ENCODE measurements at places on chromosomes 1 and 21.
A peak's percentile ranks its signal among the peaks of the same experiment; 100 is the strongest.

DNA sequence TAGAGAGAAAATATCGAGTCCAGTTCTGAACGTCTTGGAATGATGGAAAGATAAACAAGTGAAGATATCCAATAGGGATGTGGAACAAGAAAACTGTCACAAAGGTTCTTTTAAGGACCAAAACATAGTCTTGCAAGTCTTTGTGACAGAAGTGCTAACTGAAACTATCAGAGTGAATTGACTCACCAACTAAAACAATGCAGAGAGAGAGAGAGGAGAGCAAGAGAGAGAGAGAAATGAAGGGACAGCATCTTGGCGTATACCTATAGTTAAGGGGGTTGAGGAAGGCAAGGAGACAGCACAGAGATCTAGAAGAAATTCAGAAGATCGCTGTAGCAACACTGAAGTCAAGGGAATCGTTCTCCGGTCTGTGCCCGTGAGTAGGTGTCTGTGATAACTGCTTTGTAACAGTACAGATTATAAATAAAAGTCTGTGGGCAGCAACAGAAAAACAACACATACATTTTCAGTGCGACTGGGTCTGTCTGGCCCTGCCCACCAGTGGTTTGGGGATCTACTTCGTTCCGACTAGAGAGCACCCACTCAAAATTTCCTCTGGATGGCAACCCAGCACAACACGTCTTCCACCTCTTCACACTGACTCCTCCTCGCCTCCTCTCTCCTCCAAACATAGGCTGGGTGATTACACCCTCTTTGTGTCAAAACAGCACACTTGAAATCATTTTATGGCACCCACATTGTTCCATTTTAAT is 4.8 kb upstream of the COA6 start:
- no peak for DNase-seq

GRCh38 chr21:45290948-45291612 is 3.4 kb upstream of the POFUT2 start:
- no peak for DNase-seq

GRCh38 chr21:34800797-34801518 is 132.2 kb downstream of the CLIC6 start:
- DNase-seq: no peak

DNA sequence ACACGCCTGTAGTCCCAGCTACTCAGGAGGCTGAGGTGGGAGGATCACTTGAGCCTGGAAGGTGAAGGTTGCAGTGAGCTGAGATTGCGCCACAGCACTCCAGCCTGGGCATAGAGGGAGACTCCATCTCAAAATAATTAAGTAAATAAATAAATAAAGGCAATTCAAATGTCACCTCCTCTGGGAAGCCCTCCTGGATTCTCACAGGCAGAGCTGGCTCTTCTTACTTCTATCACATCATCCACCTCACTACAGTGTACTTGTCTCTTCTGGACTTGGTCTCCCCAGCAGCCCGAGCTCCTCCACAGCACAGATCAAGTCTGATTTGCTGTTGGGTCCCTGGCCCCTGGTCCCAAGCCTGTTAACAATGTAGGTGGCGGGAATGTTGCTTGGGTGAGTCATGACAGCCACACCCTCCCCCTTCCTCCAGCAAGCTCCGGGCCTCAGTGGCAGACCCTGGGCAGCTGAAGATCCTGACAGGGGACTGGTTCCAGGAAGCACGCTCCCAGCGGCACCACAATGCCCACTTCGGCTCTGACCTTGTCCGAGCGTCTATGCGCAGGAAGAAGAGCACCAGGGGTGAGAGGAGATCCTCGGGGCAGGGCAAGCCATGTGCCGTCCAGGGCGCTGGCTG is 5.3 kb downstream of the SYTL1 start:
- no peak for DNase-seq

- DNase-seq: no peak
These were observed 99.8 kb upstream of the C1orf21 start for GRCh38 chr1:184287001-184287400.

DNA sequence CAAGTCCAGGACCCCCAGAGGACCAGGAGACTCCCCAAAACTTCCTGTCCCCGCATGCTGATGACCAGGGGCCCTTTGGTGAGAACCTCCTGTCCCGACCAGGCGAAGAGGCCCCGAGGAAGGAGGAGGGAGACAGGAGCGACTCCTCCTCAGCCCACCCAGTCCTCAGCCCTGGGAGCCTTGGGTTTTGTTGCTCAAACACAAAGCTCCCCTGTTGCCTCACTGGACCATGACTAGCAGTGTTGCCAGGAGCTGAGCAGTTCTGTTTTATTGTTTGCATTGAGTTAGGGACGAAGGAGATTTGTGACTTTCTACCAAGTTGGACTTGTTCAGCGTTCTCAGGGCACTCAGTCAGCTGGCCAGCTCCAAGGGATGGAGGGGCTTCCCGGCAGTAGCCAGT is 10.0 kb downstream of the UMODL1 start:
- no peak for DNase-seq

- no peak for DNase-seq
These were observed 40.9 kb downstream of the MRPL37 start for GRCh38 chr1:54240741-54241335.

- no peak for DNase-seq
These were observed 4.3 kb downstream of the AMPD1 start for GRCh38 chr1:114691061-114691460.

- no peak for DNase-seq
These were observed 25.7 kb upstream of the SELENON start for GRCh38 chr1:25774206-25774803.

DNA sequence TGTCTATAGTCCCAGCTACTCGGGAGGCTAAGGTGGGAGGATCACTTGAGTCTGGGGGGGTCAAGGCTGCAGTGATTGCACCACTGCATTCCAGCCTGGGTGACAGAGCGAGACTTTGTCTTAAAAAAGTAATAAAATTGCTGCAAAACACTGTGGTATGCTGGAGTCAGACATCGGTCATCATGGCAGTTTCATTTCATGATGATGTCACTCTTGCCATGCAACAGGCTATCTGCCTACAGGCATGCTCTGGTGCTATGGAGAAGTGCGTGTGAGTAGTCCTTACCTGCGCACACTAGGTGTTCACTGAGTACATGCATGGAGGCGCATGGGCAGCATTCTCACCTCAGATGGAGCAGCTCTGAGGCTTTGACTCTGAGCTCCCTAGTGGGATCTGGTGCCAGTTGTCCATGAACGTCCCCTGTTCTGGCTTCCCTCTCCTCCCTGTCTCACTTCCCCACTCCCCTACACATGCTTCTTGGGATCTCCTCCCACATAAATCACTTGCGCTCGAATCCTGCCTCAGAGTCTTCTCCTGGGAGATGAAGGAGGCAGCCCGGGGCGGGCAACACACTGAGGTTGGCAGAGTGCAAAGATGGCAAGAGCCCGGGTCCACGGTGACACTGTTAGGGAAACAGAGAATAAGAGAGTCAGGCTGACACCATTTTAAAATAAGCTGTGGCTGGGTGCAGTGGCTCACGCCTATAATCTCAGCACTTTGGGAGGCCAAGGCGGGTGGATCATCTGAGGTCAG is 10.4 kb upstream of the CELA3B start:
- no peak for DNase-seq

DNA sequence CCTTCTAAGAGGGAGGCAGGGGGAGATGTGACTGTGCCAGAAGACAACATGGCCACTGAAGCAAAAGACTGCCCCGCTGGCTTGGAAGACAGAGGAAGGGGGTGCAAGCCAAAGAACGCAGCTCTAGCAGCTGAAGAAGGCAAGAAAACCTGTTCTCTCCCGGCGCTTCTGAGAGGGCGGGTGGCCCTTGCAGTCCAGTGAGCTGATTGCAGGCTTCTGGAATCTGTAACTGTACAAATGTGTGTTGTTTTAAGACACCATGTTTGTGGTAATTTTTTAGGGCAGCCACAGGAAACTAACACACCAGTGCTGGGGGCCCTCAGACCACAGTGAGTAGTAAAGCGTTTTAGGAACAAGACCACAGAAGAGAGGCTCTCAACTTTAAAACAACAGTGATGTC is 47.0 kb downstream of the CD46 start:
- DNase-seq: no peak

DNA sequence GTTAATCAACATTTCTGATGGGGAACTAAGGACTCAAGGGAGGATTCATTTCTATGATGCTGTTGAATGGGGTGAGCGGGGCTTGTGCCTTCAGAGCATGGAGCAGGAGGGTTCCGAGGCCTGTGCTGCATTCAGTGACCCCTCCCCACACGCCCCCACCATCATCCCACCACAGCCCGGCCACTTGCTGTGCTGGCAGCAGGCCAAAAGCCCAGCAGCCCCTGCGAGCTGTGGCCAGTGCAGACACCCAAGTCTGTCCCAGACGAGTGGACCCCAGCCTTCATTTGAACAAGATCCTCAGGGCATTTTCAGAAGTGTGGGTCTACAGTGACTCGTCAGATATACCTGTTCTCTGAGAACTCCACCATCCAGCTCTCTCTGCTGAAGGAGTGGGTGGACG is 242.0 kb downstream of the GRIK3 start:
- no peak for DNase-seq

DNA sequence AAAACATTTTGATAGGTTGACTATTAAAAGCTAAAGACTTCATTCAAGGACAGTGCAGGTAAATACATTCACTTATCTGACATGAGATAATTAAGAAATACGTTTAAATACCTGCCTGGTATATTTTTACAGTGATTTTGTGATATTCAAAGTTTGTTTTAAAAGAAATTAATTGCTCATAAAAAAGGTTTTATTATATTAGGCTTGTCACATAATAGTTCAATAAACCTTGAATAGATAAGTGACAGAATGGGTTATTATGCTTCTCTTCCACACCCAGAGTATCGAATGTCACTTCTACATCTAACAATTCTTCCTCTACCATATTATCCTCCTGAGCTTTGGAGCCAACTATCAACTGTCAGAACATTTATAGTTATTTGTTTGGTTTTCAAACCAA is 60.0 kb downstream of the LTN1 start:
- no peak for DNase-seq

DNA sequence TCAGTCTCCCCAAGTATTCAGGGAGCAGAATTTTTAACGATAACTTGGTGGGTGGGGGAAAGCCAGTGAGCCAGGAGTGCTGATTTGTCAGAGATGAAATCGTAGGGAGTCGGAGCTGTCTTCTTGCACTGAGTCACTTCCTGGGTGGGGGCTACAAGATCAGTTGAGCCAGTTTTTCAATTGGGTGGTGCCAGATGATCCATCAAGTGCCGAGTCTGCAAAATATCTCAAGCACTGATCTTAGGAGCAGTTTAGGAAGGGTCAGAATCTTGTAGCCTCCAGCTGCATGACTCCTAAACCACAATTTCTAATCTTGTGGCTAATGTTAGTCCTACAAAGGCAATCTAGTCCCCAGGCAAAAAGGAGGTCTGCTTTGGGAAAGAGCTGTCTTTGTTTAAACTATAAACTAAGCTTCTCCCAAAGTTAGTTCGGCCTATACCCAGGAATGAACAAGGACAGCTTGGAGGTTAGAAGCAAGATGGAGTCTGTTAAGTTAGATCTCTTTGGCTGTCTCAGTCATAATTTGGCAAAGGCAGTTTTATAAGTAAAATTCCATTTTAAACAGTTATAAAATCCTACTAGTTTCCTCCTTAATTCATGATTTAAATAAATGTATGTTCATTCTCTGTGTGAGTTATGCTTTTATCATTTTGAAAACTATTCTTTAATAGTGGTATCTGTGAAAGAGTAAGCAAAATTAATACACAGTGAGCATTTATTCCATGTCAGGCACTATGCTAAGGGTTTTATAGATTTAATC is 51.7 kb downstream of the SLC16A1 start:
- DNase-seq: no peak

DNA sequence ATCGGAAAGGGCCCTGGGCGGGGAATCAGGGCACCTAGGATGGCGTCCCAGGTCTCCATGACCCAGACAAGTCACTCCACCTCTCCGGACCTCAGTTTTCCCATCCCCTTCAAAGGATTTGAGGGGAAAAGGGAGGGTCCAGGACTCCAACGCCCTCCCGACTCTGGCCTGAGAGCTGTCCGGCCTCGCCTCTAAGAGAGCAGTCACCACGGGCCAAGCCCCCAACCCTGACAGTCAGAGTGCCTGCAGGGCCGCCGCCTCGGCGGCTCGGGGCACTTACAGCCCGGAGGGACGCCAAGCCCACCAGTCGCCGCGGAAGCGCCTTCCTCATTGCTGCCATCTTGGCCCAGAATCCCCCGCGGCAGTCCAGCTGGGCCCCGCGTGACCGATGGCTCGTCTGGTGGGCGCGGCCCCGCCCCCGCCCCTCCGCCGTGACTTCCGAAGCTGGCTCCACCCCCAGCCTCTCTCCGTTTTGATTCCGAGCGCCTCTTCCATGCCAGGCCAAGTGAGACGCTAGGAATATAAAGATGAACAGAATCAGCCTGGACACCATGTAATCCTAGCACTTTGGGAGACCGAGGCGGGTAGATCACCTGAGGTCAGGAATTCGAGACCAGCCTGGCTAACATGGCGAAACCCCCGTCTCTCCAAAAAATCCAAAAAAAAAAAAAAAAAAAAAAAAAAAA is at the start of gene HMGCL:
HMGCL (minus strand) TSS at position 354 of the 686 bp plus-strand sequence; CDS start at position 340, 14 bp downstream.
- DNase-seq: peak; percentile 80

GRCh38 chr1:192787914-192788585 is 20.8 kb upstream of the RGS2 start:
- DNase-seq: no peak

GRCh38 chr1:154943649-154944400 is 7.3 kb upstream of the PMVK start:
- no peak for DNase-seq

DNA sequence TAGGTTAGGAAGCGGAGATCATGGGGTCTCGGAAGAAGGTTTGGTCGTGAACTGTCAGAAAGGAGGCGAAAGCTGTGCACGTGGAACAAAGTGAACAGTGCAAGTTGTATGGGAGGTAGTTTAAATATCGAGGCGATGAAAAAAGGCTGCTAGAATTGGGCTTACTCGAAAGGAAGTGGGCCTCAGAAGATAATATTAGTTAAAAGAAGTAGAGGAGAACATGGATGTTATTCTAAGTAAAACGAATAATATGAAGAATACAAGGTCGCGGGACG is 571 bp downstream of the WDR3 start:
- no peak for DNase-seq

DNA sequence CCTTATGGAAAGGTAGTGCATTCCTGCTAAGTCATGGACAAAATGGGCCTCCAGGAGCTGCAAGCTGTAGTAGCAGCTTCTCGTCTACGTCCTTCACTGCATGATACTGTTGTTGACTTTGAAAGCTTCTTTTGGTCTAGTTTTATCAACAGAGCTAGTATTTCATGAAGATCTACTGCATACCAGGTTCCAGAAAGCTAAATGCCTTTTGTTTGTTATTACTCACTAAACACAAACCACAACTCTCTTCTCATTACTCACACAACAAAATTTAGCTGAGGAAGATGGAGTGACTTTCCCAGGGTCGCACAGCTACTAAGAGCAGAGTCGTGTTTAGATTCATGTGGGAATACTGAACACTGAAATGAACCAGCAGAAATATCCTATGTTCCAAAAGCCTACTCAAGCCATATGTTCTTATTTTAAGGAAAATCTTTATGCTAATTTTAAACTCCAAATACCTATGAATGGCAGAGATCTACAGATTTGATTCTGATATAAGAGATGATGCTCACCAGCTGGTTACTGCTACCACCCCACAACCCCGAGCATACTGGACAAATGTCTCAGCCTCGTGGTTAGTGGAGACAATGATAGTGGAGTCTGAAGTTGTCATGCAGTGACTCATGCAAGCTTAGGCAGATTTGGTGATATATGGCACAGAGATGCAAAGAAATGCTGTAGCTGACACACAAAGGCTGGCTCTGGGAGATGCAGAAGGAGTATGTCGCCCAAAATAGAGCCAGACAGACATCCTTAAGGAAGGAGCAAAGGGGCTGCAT is 20.6 kb downstream of the PGBD2 start:
- DNase-seq: no peak
